Esophagus muscularis mucosa (tissue), 4 donors: ENCODE measurements at places on chromosomes 16 and 17.

GRCh38 chr16:6969594-6969993, 363.1 kb upstream of the RBFOX1 start:
- DNase-seq, result no peak

GRCh38 chr16:21167360-21167759, 8.9 kb downstream of the LDAF1 start:
- no peak for DNase-seq

GRCh38 chr17:48738424-48738802, 9.9 kb upstream of the HOXB13 start:
- DNase-seq, result no peak

DNA sequence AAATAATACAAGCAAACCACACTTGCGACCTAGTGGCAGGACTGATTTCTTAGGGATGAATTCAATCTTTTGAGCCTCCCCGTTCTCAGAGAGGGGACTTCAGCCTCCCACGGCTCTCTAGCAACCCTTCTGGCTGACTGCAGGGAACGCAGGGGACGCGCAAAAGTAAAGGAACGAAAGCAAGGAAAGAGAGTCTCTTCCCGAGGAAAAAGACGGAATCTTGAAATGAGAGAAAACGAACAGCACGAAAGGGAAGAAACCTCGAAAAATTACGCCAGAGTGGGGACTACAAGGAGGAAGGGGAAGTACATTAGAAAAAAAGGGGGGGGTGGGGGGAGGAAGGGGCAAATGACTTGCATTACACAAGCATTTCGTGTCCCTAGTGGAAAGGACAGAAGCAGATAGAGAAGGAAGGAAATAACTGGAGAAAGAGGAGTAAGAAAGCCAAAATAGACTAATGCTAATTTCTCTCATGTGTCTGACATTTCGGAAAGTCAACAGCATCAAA, 1.2 kb downstream of the GRB2 start:
- DNase-seq, result no peak

GRCh38 chr16:54359081-54359480, 72.5 kb upstream of the IRX3 start:
- DNase-seq, result no peak

DNA sequence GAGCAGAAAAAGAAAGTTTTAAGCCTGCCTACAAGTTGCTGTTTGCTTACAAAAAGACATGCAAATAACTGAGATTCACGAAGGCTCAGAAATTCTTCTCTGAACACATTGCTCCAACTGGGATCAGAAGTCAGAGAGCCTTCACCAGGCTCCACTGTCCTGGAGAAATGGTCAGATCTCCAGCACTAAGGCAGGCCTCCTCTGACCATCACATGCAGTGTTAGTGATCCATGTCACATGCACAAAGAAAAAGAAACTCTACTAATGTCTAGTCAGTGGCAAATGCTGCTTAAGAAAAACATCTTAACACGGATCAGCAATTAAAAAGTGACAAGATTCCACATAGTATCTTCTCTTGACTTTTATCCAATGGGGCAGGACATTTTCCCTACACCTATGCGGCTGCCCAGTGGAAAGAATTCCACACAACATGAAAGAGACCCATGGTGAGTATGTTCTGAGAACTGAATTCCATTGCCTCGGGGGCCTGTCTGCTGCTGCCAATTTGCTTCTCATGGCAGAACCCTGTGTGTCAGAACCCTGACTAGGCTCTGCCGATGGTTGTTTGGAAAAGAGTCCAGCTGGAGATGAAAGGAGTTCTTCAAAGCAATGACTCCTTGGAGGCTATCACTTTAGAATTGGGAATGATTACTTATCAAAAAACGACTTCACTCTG, 96.6 kb downstream of the HIC1 start:
- no peak for DNase-seq

DNA sequence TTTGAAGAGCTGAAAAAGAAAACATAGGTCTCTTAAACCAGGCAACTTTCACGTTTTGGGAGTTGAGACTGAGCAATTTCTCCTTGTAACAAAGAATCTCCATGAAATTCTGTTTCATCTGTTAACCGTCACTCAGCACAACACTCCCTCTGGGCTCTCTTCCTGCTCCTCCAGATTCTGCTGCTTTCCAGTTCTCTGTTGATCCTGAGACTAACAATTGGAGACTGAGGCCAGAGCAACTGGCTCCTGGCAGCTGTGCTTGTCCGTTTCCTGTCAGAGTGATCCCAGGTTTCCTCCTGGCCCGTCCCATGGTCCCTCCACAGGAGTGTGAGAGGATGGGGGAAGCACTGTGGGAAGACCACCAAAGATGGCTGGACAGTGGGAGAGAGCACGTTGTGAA, 32.5 kb downstream of the IST1 start:
- DNase-seq, result no peak

DNA sequence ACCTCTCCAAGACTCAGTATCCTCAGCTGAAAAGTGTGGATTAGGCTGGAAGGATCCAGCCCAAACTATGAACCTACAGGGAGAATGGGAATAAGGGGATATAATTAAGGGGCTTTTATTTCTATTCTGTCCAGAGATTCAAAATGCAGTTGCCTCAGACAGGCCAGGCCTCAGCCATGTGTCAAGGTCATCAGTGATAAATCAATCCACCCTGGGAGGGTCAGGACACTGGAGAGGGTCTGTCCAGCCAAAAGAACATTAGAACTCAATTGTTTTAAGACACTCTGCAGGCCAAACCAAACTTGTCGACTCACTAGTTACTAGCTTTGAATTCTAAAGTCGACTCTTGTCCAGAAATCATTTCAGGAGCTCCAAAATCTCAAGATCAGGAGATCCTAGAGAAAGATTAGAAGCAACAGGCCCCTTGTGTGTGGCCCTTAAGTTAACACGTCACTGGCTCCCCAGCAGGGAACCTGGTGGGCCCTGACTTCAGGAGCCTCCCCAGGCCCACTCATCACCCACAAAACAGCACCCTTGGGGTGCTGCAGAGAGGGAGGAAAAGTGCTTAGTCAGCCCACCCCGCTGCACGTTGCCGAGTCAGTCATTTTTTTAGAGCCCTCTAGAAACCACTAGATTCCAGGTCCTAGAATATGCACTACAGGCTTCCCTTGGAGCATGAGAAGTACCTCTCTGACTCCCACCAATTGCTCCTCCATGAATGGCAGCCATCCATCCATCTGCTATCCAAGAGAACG, 156.8 kb downstream of the XYLT1 start:
- DNase-seq, result no peak

DNA sequence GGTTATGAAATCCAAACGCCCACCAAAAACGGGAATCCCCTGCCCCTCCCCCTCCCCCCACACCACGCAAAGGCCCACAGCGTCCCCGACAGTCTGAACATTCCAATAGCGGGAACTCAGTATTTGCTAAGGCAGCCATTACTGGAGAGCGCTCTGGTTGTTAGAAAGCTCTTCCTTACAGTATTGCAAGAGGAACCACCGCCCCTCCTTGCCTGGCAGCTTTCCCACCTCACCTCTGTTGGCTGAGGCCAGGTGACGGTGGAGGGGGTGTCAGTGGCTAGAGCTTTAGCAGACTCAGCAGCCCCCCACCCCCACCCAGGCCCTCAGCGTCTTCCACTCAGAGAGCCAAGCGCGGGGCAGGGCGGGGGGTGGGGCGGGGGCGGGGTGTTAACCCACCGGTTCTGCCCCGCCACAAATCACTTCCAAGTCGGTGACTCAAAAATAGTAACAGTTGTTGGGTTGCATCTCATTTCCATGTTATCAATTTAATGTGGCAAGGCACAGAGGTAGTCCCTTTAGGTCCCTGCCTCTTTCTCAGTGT, 2.2 kb upstream of the PLEKHH3 start:
- DNase-seq, result no peak

DNA sequence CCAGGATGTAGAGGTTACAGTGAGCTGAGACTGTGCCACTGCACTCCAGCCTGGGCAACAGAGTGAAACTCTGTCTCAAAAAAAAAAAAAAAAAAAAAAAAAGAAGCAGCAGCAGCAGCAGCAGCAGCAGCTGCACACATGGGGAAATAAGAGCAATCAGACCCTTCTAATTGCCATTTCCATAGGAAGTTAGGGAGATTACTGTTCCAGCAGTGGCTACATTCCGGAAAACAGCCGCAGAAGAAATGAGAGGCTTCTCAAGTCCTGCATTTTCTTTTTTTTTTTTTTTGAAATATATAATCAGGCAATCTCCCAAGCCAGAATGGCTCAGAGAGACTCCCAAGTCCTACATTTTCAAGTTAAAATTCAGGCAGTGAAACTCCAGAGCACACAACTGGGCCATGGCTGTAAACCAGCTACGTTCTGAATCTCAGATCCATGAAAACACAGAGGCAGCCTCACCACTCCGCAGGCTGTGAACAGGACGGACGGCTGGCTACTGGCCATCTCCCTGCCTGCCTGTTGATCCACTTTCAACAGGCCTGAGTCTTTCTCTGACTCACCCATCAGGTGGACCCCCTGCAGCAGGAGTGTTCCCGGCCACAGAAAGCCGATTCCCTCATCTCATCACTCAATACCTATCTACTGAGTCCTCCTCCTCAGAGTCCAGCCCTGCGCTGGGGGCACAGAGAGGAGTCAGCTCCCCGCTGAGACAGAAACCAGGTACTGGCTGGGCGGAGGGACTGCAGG, 15.0 kb downstream of the TRPV1 start:
- DNase-seq, result no peak

GRCh38 chr17:40346765-40347158, 17.8 kb downstream of the GJD3 start:
- no peak for DNase-seq

DNA sequence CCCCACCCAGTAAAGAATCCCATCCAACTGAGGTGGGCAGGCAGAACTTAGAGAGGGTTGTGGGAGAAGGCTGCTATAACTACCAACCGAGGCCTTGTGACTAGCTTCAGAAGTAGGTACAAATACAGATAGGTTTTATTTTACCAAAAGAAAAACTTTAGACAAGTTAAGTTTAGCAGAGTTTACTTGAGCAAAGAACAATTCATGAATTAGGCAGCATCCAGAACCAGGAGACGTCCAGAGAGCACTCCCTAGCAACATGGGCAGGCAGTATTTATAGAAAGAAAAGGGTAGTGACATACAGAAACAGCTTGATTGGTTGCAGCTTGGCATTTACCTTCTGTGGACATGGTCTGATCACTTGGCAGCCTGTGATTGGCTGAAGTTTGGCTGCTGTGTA, 42.1 kb downstream of the SLFN5 start:
- no peak for DNase-seq

GRCh38 chr17:55690105-55690508, 32.6 kb downstream of the TMEM100 start:
- DNase-seq, result no peak

DNA sequence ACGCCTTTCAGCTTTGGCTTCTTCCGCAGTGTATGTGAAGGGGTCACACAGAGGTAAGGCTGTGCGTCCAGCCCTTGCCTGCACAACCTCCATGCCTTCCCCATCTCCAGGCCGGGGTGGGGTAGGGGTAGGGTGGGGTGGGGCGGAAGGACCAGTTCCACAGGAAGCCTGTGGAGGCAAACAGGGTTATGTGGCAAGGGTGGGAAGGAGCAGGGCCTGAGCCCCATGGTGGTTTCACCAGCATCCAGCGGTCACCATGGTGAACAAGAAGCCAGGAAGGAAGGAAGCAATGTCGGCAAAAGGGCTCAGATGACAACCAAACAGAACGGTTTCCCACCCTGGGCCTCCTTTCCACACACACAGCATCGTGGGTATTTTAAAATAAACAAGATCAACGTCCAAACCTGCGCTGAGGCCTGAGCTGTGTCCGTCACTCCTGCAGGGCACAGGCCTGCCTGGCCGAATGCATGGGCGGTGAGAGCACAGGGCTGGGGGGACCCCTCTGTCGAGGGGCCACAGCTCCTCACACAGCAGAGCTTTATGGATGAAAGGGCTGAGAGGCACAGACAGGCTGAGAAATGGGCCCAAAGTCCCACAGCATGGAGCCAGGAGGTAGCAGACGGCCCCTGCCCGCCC, 80.5 kb downstream of the ZNF778 start:
- DNase-seq, result no peak

DNA sequence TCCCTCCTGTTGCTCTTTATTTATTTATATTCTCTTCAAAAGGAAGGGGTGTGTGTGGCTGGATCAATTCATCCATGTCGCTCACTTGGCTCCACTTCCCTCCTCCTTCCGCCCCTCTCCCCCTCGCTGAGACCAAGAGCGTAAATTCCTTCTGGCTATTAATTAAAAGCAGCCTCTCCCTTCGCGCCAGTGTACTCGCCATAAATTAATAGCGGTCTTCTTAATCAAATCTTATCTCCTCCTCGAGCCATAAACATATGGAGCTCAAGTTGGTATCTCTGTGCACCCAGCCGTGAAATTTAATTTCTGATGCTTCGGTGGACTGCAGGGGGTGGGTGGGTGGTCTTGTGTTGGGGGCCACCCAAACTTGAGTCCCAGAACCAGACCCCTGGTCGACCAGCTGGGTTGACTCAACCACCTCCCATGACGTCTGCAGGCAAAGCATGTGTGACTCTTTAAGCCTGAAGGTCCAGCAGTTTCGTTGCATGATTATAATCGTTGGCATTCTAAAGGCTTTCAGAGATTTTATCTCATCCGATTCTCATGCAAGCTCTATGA, 57.9 kb downstream of the SDK2 start:
- DNase-seq, result no peak
